ENCODE measurements at places on chromosomes 7 and 10.

DNA sequence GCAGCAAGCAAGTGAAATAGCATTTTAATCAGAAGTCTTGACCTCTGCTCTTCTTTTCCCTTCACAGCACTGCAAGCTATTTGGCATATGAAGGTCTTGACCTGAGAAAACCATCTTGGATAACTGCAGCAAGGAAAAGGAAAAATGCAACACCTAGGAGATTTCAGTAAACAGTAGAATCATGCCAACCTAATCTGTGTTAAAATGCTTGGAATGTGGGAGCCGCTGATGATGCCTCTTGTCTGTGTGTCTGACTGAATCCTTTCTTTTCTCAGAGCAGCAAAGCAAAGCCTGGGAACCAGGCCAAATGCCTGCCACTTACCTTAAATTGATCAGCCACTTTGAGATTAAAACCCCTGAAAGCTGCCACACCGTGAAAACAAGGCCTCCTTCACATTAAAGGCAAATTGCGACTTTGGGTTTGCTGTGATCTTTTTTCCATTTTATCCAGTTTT, 80.4 kb upstream of the CDK6 start:
- no peak for DNase-seq

DNA sequence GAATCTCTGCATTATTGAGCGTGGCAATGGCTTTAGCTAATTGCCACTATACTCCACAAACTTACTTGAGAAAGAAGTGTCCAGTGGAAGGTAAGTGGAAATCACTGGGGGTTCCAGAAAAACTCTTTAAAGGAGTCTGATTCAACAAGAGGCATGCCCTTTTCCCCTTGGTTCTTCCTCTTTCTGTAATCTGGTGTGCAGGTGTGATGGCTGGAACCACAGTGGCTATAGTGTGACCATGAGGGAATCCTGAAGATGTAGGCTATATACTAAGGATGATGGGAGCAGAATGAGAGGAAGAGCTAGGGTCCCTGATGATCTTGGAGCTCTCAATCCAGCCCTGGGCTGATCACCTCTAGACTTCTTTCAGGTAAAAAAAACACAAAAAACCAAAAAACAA, 2.0 kb upstream of the CLEC2L start:
- DNase-seq: no peak

GRCh38 chr10:130899856-130900255, 411.7 kb downstream of the TCERG1L start:
- DNase-seq: no peak

DNA sequence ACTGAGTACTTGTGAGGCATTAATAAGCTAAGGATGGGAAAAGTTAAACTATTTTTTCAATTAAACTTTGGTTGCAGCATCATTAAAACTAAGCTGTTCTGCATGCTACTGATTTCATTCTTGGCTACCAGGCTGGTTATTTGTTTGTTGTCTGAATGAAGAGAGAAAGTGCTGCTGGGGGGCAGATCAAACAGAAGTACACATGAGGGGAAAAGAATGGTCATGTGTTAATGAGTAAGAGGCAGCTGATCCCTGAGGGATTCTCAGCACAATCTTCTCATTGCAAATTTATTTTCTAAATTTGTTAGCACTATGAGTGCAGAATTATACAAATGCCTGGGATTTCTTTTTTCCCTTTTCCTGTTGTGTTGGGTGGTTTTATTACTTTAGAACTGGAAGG, 213.2 kb upstream of the HPS1 start:
- DNase-seq: no peak

GRCh38 chr10:71638064-71638821, 81.3 kb downstream of the C10orf105 start:
- DNase-seq: no peak

DNA sequence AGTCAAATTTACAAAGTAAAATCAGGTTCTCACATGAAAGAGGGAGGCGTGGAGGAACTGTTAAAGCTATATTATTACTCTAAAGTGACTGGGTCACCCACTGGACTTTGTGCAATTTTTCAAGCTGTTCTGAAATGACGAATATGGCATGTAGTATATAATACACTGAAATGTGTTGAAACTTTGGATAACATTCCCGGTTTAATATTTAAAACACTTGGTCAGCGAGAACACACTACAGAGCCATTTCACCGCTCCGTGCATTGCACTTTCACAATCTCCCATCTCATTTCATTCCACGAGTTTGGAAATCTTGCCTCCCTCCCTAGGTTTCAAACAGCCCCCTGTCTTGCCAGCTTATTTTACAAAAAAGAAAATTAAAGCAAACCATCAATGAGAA, 337.9 kb downstream of the WDR11 start:
- DNase-seq: no peak

- DNase-seq: no peak
Measured at GRCh38 chr7:44305564-44306507, 19.6 kb downstream of the CAMK2B start.

DNA sequence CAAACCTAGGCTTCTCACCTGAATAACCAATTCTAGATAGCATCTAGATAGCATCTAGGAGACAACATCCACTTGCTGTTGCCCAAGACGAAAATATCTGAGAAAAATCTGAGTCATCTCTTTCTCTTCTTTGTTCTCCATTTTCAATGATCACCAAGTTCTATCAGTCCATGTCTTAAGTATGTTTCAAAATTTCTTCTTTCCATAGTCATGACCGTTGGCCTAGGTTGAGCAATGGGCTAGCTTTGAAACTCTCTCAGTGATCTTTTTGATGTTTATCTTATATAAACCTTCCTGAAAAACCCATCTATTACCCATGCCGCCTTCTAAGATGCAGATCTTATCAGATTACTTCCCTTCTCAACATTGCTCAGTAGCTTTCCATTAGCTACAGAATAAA, 23.4 kb upstream of the CASD1 start:
- no peak for DNase-seq

- DNase-seq: no peak
Measured at GRCh38 chr7:18117482-18117881, 89.8 kb upstream of the PRPS1L1 start.

- DNase-seq: no peak
Measured at GRCh38 chr10:60388116-60388625, 1.5 kb downstream of the ANK3 start.

- DNase-seq: no peak
Measured at GRCh38 chr7:133550811-133551210, 297.9 kb downstream of the EXOC4 start.

DNA sequence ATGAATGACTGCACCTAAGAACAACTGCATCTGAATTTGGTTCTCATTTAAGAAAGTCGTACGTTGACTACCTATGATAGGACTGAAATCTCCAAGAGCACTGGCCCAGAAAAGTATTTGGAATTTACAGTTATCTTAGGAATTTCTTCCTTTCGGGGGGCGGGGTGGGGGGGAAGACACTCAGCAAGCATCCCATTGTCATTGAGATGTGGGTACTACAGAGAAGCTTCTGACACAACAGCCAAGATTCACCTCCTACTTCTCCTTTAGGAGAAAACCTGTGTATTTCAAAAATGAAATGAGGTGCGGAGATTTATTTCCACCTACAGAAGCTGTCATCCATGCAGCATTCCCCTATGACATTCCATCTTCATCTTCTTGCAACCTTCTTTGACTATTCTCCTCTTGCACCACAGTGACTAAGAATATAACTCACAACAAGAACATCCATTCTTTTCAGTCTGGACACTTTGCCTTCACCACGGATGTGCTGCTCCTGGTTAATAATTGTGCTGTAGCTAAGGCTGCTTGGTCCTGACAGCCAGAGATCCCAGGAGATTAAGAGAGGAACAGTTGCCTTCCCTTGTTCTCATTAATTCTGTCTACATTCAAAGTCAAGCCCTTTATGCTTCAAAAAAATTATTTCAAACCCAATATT, 98.4 kb upstream of the FRMD4A start:
- no peak for DNase-seq

DNA sequence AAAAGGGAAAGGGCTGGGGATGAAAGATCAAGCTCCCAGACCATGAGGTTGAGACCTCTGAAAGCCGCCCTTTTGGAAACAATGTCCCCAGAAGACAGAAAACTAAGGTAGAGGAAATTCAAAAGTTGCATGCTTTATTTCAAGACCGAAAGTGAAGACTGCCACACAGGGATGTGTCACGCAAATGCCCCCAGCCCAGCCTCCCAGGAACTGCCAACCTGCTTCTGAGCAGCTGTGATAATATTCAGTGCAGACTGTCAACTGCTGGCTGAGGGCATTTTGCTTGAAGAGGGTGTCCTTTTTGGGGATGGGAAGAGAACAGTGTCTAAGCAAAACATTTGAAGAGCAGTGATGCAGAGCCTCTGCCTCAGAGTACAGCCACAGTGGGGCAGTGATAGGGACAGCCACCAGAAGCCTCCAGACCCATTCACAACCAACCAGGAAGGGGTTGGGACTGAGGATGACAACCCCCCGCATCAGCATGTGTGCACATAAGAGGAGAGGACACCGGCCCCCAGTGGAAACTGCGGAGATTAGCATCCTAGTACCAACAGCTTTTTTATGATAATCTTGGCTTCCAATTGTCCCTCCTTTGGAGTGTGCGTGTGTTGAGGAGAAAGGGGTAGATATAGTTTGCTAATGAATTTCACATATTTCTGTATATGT, 34.7 kb upstream of the NFE2L3 start:
- DNase-seq: no peak

DNA sequence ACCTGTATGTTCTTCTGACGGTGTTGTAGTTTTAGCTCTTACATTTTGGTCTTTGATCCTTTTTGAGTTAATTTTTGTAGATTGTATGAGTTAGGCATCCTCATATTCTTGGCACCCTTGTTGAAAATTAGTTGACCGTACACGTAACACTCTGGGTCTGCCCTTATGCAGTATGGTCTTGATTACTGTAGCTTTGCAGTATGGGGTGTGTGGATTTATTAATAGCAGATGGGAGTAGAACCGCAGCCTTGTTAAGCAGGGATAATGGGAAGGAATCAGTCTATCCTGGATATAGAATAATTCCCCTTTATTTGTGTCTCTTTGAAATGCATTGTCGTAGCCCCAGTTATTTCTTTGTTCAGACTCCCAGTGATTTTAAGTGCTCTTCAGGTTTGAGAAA, 95.5 kb downstream of the UBE3C start:
- no peak for DNase-seq

DNA sequence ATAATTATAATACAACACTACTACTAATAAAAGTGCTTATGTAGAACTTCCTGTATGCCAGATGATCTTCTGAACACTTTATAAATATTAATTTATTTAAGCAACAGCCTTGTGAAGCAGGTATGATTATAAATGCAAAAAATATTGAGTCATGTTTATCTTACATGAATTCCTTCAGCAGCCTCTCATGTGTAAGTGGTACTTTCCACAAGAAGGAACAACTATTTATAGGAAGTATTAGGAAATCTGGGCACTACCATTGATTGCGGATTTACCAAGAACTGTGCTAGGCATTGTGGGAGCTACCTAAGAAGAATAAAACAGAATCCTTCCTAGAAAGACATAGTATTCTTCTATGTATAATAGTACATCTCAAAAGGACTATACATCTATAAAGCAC, 10.7 kb upstream of the STEAP4 start:
- no peak for DNase-seq

DNA sequence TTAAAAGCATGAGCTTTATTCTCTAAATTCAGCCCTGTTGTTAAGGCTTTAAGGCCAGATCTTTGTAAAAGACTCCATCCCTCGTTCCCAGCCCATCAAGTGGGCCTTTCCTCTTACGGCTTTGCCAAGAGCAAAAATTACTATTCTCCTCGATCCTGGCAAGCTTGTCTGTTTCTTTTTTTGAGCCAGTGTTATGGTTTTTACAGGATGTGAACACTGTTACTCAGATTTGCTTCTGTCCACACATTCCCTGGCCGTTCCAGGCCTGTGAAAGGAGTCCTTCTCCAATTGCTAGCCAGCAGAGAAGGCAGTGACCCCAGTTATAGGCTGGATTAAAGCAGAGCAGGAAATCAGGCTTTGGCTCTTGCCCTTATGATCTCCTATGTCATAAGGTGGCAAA, 47.0 kb upstream of the EPC1 start:
- DNase-seq: no peak

DNA sequence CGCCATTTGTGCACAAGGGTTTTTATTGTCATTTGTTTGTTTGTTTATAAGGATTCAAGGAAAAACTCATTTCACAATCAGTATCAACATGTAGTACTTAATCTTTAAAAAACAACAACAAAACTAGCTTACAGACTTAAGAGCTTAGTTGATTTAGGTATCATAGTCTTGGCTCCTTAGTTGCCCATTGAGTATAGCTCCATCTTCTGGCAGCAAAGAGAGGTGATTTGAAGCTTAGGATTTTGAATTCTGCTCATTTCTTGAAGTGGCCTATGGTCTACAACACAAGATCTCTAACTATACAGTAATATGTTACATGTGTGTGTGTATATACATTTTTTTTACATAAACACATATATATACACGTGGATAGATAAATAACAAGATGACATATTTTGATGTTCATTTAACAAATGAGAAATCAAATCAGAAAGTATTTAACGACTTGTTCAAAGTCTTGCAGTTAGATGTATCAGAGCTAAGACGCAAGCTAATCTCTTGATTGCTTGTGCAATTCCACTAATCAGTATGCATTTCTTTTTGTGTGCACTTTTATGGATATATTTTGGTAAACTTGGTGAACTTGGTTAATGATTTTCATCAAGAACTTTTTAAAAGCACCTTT, 307.3 kb downstream of the CAMK1D start:
- no peak for DNase-seq

DNA sequence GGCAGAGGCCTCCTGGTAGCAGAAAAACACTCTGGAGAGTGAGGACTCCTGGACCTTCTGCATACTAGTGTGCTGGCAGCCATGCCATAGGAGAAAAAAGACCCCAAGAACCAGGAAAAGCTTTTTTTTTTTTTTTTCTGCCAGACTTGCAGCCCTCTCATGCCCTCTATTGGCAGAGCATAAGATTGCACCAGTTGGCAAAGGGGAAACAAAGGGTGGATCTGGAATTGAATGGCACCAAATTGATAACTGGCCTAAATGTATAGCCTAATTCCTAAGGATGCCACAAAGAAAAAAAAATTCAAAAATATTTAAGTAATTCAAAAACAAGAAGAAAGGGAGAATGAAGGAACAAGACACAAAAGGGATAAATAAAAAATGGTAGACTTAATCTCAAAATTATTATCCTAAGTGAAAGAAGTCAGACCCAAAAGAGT, 112.5 kb upstream of the GHITM start:
- no peak for DNase-seq

- no peak for DNase-seq
Measured at GRCh38 chr10:37703833-37704382, 153.5 kb downstream of the ZNF248 start.

GRCh38 chr7:100781255-100781654, 46.1 kb downstream of the EPHB4 start:
- DNase-seq: no peak
